ENCODE measurements at places on chromosomes 6 and 20. TPM values are rescaled to one million over a fixed set of nuclear protein-coding genes. Genes with fewer than 3 reads are reported as not detected.

- DNase-seq = no peak
Observed at GRCh38 chr6:168826726-168827585, 386.0 kb downstream of the SMOC2 start.

DNA sequence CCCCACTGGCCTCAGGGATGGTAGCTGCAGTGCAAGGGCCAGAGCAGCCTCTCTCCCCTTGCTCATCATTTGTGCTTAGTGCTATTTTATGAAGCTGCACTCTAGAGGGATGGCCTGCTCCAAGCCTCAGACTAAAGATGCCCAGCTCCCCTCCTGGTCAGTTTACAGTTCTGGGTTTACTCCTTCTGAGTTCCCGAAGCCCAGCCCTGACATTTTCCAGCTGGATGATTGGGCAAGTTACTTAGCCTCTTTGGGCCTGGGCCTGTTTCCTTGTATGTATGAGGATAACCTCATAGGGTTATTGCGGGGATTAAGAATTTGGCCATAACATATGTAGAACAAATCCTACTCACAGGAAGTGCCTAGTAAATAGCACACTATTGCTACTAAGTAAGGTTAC lies 31.8 kb upstream of the EMILIN3 start:
- DNase-seq = no peak

GRCh38 chr6:94341173-94341572 lies 921.8 kb upstream of the EPHA7 start:
- no peak for DNase-seq

GRCh38 chr6:111711476-111711875 lies 105.8 kb upstream of the TRAF3IP2 start:
- no peak for DNase-seq

DNA sequence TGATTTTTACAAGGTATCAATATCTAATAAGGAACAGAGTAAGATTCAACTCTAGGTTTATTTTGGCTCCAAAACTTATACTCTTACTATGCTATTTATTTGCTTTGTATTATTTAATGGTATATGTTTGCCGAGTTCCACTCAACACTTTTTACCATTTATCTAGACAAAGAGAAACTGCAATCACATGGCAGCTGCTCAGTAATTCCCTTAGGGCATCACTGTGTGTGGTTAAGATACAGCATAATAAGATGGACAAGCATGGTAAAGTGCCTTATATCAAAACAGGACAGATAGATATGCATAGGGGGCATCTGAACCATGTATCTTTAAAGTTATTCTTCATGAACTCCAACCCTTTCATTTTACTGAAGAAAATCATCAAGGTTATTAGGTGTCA lies 483.0 kb upstream of the ID4 start:
- DNase-seq = no peak

DNA sequence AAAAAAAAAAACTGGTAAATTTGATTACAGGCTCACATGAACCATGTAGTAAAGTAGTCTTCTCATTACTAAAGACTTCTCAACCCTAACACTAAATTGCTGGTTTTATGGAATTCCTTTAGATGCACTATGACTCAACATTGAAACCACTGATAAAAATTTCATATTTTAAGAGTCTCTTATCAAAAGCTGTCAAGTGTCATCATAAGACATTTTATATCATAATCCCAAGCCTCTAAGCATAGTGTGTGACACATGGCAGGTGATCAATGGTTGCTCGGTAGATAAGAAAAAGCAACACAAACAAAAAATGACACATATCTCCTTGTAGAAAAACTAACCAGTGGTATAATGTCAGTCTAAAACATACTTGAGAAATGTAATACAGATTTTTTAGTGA lies 258.4 kb downstream of the RNGTT start:
- no peak for DNase-seq

GRCh38 chr6:11231564-11232192 lies 790 bp downstream of the NEDD9 start:
- DNase-seq = no peak

GRCh38 chr6:142984386-142984785 lies 39.4 kb upstream of the HIVEP2 start:
- no peak for DNase-seq

The KPNA5 gene
- total RNA-seq = 10.2 TPM

The MRPS18A gene
- 50.5 TPM for total RNA-seq

The RGS17 gene
- not detected for total RNA-seq

The GRM1 gene
- not detected for total RNA-seq

Data from activated CD4-positive, alpha-beta memory T cell treated with anti-CD3 and anti-CD28 coated beads for 36 hours (primary cell).